NCI-H510A treated with DMSO at 0.1 percent for 48 hours (cell line): ENCODE measurements at places on chromosomes 2 and 18.

DNA sequence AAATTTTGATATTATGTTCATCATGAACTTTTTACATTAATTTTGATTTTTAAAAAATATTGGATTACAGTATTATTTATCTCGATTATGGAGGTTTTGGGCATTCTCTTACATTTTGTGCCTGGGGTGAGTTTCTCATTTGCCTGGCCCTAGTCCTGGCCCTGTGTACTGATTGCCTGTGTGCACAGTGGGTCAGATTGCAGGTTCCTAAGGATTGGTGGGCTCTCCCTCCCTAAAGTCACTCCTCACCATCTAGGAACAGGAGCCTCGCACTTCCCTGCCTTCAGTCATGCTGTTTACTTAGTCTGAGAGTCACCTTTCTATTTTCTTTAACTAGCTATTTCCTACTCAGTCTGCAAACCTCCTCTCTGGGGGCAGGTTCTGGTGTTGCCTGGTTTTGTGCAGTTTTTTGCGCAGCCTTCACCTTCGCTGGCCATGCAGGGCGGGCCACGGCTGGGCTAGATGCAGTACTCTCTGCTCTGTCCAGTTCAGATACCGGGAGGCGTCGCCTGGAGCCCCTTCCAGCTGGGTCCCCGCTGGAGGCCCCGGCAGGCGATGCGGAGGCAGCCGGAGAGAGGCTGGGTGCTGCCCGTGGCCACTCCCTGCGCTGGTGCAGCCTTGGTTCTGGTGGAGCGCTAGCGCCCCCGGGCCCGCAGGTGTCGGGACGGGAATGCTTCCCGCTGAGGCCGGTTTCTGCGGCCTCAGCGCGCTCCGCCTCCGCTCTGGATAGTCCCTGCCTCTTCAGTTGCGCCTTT, 23.3 kb upstream of the MC5R start:
- peak; percentile 64 for DNase-seq

DNA sequence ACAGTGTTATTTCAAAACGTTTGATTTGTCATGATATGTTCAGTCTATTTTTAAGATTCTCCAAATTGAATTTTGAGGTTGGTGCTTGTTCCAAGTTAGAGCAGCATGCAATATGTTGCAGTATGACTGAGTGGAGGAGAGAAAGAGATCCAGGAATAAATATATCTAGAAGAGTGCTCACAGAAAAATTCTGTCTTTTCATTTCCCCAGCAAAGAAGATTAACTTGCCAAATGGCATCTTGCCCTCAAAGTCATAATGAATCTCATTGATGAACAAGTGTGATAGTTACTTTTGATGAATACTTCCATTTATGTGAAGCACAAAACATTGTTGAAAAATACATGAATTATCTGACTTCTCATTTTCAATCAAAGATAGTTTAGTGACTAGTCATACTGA, 95.9 kb downstream of the KCNJ3 start:
- DNase-seq = no peak

DNA sequence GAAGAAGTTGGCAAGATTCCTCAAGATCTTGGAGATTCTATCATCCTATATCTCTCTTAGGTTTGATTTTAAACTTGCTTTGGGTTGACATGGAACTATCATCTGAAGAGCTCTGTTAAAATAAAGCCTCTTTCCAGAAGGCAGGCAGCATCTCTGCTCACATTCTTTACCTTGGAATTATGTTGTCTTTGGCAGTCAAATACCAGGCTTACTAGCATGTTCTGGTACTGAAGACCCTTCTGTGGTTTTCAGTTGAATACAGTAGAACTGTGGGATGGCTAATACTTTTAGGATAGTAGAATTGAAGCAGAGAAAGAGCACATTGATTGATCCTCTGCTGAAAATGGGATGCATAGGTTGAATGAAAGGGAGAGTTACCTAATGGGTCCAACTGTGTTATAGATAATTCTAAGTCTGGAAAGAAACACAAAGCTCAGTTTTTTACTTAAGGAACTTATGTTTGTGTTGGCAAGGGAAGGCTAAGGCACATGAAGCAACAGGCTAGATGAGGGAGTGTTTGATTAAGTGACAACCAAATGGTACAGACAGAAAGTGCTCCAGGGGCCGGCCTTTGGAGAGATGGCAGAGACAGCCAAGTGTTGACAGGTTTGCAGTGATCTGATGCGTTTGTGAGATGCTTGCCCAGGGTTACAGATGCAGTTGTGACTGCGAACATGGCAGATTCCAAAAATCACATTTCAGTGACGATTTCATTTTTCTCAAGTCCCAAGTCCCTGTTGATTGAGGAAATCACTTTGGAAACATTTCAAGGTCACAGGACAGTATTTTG, 397.9 kb downstream of the MEIS1 start:
- DNase-seq = no peak

DNA sequence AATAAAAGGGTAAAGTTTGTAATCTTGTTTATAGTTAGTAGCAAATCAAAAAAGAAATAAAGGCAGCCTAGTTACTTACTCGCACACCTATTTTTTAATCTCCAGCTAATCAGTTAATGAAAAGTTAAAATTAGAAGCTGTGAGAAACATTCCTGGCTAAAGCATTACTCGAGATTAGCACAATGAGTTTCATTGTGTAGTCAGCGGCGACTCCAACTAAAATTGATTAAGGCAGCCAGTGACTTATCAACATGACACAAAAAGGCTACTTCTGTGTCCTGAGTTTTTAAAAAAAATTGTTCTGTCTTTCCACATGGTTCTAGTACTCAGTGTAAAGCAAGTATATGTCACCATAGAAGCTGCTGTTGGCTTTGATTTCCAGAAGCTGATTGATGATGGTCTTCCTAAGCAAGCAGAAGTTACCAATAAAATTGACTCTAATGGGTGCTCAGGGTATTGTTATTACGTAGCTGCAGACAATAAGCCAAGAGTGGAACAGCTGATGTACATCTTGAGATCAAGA, 159.2 kb downstream of the CPS1 start:
- no peak for DNase-seq

- DNase-seq = peak; percentile 92
Observed at GRCh38 chr2:119598596-119599263, 54.5 kb downstream of the CFAP221 start.

GRCh38 chr2:163682695-163683094, 53.1 kb downstream of the FIGN start:
- no peak for DNase-seq

DNA sequence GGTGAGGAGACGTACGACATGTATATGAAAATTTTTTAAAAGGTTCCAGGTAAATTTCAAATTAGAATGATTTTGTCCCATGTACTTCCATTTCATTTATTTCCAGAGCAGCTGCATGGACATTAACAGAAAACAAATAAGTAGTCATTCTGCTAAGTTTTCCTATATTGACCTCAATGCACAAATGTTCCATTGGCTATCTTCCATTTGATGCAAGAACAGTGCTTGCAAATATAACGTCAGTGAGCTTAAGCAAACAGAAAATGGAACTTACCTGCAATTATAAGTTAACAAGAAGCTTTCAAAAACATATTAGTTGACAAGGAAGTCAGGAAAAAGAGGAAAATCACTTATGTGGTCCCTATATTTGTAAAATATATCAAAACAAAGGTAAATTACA, 16.6 kb downstream of the PAIP2B start:
- DNase-seq = no peak

DNA sequence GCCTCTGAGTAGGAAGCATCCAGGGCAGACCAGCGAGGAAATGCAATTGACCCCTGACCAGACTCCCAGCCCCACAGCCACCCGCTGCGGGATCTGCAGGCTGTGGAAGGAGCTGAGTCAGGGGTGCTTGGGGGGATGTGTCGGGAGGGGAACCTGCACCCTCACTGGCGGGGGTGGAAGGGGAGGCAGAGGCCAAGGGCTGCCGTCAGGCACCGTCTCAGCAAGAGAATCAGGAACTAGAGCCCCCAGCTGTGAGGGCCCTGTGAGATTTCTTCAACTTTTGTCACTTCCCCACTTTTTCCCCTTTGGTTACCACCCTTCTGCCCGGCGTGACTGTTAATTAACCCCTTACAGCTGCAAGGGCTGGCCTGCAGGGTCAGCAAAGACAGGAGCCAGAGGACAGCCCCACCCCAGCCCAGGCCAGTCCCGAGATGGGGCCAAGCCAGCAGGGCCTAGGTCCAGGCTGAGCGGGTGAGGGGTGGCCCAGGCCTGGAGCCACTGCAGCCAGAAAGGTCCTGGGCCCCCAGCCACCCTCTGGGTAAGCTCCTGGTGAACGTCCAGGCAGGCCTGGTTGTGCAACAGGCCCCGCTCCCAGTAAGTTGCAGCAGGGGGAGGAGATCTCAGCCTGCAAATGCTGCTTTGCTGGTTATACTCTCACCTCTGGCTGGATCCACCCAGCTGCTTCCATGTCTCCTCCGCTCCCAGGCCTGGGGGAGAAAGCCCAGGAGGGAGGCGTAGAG, 147.0 kb upstream of the ID2 start:
- no peak for DNase-seq

GRCh38 chr2:9002637-9003365, 683 bp downstream of the MBOAT2 start:
- DNase-seq = peak; percentile 31

- no peak for DNase-seq
Observed at GRCh38 chr18:48750485-48751175, 200.1 kb downstream of the SMAD7 start.

- peak; percentile 84 for DNase-seq
Observed at GRCh38 chr2:96927405-96928171, 57.7 kb upstream of the SEMA4C start.

- DNase-seq = peak; percentile 23
Observed at GRCh38 chr2:24050041-24050979, 769 bp downstream of the FKBP1B start.

GRCh38 chr18:59639136-59639535, 58.1 kb downstream of the CCBE1 start:
- DNase-seq = no peak

DNA sequence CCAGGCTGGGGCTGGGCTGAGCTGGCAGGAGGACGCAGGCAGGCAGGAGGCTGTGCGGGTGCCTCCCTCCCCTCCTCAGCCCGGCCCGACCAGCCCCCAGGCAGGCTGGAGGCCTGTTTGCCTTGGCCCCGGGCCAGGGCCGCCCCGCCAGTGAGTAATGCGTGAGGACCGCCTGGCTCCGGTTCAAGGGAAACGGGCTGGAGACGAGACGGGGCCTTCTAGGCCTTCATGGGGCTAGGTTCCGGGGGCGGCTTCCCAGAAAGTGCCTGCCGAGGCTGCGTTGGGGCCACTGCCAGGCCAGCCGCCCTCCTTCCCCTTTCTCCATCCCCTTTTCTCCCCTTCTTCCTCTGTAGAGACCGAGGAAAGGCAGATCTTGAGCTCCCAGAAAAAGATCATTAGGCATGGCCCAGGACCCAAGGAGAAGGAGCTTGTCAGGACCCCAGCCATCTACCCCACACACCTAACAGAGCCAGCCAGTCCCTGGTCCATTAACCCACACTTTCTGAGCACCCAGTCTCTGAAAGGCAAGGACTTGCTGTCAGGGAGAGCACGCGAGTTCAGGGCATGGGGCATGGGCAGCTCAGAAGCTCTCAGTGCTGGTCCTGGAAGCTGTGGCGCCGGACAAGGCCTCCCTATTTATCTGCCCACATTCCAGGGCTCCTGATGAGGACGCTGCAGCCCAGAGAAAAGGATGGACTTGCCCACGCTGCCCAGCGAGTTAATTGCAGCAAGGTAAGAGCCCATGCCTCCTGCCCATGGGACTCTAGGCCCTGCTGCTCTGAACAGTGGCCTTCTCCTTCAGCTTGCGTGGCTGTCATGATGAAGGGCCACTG, 48.5 kb downstream of the SMAD7 start:
- peak; percentile 67 for DNase-seq

- peak; percentile 76 for DNase-seq
Observed at GRCh38 chr2:218999021-218999880, 6.0 kb upstream of the CRYBA2 start.

DNA sequence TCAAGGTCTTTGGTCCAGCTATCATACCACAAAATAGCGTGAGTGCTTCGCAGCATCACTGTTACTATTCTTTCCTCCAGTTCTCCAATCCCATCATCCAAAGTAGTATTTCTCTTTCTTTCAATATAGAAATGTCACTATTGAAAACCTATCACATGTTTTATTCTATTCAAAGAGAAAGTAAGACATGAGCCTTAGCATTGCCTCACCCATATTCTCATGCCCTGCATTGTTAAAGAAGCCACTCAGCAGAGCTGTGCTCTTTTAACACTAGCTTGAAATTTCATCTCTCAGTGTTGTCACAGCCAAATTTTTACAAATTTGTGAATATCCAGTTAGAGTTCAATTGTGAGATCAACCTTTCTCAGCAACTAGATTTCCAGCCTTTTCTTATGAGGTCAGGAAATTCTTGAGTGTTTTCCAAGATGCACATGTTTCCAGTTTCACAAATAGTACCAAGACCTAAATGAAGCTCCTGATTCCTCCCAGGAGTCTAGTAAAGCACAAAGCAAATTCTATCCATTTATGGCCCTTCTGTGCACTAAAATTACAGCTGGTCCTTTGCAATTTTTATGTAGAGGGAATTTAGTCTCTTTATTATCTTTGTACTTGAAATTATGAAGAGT, 343.7 kb downstream of the SPAG16 start:
- DNase-seq = no peak

DNA sequence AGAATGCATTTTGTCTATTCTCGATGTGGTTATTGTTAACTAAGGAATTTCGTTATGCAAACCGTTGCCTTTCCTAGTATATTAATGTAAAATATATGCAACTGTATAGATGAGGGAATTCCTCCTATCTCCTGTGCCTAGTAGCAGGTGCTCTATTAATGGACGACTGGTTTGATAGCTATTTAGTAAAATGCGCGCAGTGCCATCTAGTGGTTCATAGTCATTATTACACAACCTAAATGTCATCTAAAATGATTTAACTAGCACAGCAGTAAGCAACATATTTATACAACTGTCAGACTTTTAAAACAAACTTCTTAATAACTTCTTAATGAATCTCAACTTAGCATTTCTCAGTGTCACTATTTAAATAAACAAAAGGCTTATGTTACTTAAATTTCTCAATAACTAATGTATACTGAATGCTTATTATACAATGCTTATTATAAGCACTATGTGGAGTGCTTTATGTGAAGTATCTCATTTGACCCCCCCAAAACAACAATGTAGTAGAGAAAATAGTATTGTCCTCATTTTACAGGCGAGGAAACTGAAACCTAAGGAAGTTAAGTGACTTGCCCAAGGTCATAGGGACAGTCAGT, 77.9 kb downstream of the DTNA start:
- peak; percentile 98 for DNase-seq

- DNase-seq = no peak
Observed at GRCh38 chr2:135676031-135676430, 65.6 kb upstream of the UBXN4 start.

DNA sequence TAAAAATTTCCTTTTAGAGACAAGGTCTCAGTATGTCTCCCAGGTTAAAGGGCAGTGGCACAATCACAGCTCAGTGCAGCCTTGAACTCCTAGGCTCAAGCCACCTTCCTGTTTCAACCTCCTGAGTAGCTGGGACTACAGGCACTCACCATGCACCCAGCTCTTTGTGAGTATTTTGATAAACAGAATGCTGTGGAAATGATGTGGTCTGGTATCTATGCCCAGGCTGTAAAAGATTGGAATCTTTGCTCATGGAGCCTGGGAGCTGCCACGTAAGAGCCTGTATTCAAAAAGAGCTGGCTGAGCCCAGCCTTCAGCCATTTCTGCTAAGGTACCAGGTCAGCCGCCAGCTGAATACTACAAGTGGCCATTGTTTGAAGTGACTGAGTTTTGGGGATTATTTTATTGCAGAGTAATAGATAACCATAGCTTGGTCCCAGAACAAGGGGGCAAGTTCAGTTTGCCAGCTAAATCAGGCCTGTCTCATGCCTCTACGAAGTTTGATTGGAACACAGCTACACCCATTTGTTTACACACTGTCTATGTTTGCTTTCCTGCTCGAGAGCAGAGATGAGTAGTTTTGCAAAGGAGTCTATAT, 21.3 kb upstream of the ARL5A start:
- DNase-seq = peak; percentile 41

GRCh38 chr2:189210250-189211087, 30.9 kb upstream of the COL5A2 start:
- DNase-seq = no peak

- no peak for DNase-seq
Observed at GRCh38 chr18:59675346-59675745, 21.9 kb downstream of the CCBE1 start.
